ENCODE measurements at places on chromosomes 12 and 14. TPM values are rescaled to one million over a fixed set of nuclear protein-coding genes. Genes with fewer than 3 reads are reported as not detected.

The PLEKHG7 gene
- total RNA-seq: not detected

The NUBPL gene
- total RNA-seq: 15.9 TPM

The ESR2 gene
- total RNA-seq: 0.57 TPM

The PTPRO gene
- 0.63 TPM for total RNA-seq

The ERC1 gene
- 19.3 TPM for total RNA-seq

The P2RX2 gene
- total RNA-seq: not detected

The TRIAP1 gene
- 52.1 TPM for total RNA-seq

The SMCO2 gene
- not detected for total RNA-seq

The AQP6 gene
- not detected for total RNA-seq

The ADCY4 gene
- not detected for total RNA-seq

The BDKRB2 gene
- total RNA-seq: not detected

DNA sequence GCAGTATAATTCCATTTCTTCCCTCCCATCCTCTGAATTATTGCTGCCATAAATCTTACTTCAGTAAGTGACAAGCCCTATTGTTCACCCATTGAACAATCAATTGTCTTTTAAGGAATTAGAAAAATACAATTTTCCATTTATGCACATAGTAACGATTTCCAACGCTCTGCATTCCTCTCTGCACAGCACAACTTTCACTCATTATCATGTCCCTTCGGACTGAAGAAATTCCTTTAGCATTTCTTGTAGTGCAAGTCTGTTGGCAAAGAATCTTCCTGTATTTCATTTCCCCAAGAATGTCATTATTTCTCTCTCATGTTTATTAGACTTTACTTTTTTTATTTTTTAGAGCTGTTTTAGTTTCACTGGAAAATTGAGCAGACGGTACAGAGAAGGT is 252.1 kb upstream of the RTL1 start:
- no peak for DNase-seq

GRCh38 chr12:111488271-111488670 is 82.5 kb downstream of the SH2B3 start:
- DNase-seq: no peak

DNA sequence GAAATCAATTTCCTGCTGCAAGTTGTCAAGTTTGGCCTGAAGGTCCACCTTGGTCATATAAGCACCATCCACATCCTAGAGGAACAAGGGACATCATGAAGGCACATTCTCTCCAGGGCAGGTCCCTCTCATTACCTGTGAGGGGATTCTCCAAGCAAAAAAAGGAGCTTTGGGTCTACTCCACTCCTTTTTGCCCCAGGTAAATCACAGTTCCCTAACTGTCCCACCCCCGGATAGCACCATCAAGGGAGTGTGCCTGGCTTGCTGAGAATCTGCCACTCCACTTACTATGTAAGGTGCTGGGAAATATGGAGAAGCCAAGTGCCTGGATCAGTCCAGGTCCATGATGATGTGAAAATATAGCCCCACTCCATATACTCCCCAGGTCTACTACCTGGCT is 2.5 kb downstream of the KRT1 start:
- no peak for DNase-seq

DNA sequence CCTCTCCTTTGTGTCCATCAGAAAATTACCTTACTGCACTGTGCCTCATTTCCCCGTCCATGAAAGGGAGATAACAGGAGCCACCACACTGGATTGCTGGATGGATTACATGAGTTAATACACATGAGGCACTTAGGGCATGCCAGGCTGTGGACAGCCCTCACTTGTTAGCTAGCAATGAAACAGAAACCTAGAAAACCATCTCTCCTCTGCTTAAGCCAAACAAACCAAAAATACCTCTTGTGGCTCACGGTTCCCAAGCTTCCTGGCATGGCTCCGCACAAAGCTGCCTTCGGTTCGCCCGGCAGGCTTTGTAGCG is 660 bp upstream of the HCFC2 start:
- DNase-seq: no peak

GRCh38 chr14:55599250-55599879 is 19.4 kb downstream of the KTN1 start:
- DNase-seq: no peak

DNA sequence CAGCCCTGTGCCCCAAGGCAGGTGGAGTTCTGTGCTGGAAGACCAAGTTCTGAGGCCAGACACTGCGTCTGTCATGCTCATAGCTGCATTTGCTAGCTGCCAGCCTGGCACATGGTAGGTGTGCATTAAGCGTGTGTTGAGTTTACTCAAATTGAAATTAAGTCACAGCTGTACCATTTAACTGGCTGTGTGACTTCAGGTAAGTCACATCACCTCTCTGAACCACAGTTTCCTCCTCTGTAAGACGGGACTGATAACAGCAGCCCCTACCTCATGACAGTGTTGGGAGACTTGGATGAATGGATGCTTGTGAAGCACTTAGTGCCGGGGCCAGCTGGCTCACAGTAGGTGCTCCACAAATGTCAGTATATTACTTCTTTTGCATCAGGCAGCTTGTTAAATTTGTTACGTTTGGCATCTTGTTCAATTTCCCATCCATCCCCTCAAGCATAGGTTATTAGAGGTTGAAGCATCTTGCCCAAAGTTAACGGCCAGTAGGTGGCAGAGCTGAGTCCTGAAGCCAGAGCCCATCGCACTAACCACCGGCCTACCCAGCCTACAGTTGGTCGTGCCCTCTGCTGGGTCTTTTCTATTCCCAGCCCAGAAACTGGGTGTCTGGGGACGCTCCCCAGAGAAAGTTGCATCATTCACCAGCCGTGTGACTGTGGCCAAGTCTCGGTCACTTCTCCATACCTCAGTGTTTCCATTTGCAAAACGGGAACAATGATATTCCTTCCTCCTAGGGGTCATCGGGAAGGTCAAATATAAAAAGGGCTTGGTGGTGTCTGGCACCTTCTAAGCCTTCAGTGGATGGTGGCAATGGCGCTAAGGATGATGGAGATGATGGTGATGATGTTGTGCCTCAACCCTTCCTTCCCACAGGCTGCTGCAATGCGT is 4.5 kb downstream of the DAO start:
- DNase-seq: peak; percentile 19

GRCh38 chr12:41120211-41120610 is 67.9 kb upstream of the PDZRN4 start:
- no peak for DNase-seq

DNA sequence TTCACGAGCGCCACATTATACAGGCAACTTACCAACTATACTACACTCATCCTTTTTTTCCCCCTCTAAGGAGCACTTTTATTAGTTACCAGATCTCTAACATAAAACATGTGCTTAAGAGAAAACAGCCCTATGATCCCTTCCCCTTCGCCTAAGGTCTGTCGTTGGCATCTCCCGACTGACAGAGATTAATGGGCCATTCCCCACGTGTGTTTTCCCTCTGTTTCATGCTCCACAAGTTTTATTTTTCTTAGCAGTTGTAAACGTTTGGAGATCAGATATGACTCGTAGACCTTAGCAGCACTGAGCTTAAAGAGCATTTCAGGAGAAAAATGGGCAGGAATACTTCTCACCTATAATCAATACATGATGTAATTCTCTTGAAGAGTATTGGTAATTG is 51.4 kb upstream of the FZD10 start:
- no peak for DNase-seq

DNA sequence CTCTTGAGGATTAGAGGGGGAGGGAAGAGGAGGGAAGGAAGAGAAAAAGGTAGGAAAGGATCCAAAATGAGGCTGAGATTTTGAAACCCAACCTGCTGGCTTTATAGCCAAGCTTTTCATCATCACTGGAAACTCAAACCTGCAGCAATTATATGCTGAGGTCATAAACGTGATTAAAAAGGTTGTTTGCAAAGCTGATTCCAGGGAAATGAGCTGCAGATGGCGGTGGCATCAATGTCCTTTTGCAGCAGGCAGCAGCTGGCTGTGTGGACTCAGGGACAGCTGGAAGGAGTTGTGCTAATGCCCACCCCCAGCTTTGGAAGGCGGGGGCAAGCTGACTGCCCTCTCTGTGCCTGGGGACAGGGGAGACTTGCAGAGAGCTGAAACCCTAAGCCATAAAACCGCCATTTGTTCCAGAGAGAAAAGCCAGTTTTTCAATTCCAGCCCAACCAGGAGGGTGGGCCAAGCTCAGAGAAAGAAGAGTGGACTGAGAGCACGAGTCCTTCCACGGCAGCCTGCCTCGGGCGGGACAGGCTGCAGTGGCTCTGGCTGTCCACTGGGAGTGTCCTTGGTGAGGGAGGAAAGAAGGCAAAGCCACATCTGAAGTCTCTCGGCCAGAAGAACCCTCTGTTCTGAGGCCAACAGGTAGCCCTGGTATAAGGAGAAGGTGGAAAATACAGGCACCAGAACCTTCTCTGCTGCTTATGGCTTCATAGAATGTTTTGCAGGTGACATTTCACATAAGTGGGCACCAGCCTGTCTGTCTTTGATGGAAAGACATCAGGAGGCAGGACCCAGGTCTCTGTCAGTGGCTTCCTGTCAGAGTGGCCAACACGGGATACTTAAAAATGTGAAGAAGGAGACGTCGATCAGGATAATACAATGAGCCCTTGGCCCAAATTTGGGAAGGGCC is 90.7 kb downstream of the SINHCAF start:
- DNase-seq: peak; percentile 32

DNA sequence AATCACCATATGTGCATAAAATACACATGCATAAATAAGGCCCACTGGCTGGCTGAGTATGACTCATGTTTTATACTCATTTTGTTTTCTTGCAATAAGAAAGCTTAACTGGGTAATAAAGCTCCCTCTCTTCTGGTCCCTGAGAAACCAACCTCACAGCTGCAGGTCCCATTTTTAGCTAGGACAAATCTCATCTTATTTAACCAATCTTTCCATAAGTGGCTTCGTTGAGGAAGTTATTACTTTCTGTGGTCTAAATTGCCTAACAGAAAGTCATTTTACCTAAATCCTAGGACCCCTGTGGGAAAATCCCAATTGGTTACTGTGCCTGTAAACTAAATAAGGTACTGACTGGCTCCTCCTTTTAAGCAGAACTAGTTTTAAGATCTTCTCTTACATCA is 232.8 kb upstream of the FBXO33 start:
- no peak for DNase-seq

DNA sequence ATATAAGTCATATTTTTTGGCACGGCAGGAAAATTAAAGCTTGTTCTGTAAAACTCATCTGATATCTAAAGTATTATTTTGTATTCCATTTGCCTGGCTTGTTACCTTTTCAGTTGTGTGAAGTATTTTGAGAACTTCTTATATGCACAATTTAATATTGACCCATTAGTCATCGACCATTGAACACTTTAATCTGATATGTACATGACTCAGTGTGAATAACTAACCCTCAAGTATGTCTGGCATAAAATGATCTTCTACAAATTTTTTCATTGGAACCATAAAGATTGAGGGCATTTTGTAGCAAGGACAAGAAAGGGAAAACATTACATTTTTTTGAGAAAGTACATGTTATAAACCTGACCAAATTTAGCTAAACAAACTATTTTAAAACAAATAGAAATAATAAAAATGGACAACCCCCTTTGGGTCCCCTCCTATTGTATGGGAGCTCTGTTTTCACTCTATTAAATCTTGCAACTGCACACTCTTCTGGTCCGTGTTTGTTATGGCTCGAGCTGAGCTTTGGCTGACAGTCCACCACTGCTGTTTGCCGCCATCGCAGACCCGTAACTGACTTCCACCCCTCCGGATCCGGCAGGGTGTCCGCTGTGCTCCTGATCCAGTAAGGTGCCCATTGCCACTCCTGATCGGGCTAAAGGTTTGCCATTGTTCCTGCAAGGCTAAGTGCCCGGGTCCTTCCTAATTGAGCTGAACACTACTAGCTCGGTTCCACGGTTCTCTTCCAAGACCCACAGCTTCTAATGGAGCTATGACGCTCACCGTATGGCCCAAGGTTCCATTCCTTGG is 118.8 kb downstream of the SLC6A15 start:
- DNase-seq: peak; percentile 53

DNA sequence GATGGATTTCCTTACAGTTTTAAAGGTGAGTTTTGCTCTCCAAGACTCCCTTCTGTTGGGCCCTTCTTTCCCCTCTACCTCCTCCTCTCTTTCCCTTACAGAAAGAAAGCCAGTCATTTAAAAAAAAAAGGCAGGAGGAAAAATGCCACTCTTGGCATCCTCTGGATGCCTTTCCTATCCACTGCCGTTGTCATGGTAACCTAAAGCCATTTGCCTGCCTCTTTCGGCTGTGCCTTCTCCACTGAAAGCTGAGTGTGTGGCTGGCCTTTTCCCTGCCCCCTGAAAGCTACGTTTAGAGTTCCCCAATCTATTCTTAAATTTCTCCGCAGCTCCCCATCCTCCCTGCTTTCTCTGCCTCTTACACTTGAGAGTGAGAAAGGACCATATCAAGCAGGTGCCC is 67.1 kb downstream of the TUNAR start:
- DNase-seq: no peak

DNA sequence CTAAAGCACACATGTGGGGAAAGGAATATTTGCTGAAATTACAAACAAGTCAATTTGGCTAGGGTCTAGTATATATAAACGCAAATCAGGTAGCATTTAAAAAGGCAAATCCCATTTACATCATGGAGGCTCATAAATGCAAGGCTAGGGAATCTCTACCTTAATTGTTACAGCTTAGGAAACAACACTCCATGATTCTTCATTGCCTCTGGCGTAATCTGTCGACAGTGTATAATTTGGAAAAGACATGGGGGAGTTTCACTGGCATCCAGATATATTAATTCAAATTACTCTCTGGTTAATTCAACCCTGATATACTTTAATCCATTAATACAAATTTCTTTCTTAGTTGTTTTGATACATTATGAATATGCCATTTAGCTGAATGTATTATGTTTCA is 1630.2 kb upstream of the FLRT2 start:
- no peak for DNase-seq

GRCh38 chr12:23376238-23376637 is 573.2 kb downstream of the SOX5 start:
- no peak for DNase-seq

DNA sequence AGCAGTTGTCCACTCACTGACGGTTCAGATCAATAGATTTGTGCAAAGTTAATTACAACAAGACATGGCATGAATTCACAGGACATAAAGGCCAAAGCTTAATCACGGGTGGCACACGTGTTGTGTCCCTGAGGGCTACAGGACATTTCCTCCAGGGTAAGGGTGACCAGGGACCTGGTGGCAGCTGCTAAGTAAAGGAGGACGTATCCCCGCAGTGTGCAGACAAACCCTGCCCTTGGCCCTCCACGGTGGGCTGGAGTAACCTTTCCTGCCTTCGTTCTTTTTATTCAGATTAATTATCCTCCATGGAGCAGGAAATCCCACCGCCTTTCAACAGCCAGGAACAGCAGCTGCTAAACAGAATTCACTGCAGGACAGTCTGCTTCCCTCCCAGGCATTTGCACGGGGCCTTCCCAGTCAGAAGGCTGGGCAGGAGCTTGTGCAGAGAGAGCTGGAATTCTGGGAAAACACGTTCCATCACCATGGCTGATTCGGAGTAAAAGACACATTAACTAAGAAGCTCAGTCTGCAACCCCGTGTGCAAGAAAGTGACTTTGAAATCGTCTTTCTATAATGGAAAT is 289.9 kb upstream of the SFSWAP start:
- no peak for DNase-seq

- no peak for DNase-seq
Observed at GRCh38 chr12:54625598-54625997, 9.1 kb downstream of the LACRT start.

Data from LHCN-M2 (cell line).